Stimulated activated CD8-positive, alpha-beta memory T cell treated with anti-CD3 and anti-CD28 coated beads, Interleukin-2, amount 100 ng/mL, for 1 hour (primary cell): ENCODE measurements at places on chromosomes 5 and 9.

DNA sequence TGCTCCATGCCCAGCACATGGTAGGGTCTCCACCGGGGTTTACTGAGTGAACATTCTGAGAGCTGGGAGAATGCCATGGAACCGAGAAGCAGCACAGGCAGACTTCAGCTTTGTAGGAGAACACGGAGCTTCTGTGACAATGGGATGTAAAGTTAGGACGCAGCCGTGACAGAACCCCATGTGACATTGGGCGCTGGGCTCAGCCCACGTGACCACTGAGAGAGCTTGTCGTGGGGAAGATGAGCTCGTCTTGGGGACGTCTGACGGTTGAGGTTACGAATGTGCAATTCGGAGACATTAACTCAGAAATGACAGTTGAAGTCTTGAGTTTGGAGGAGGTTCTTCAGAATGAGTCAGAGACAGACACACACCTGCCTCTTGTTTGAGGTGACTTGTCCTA lies 13.5 kb downstream of the SDHA start:
- no peak for DNase-seq

DNA sequence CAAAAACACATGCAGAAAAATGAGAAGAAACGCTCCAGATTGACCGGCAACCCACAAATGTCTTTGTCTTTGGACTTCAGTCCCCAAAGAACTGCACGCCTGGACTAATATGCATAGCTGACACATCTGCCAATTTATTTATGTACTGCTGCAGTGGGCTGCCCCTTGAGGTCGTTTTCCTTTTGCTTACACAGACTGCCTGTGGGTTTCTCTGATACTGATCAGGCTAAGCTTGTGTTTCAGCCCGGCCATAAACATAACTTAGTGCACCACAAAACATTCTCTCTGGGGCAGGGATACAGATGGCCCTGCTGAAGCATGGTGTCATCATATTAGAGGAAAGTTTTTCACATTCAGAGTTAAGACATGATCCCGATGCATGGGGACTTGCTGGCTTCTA lies 75.4 kb downstream of the NUDT12 start:
- DNase-seq: no peak

DNA sequence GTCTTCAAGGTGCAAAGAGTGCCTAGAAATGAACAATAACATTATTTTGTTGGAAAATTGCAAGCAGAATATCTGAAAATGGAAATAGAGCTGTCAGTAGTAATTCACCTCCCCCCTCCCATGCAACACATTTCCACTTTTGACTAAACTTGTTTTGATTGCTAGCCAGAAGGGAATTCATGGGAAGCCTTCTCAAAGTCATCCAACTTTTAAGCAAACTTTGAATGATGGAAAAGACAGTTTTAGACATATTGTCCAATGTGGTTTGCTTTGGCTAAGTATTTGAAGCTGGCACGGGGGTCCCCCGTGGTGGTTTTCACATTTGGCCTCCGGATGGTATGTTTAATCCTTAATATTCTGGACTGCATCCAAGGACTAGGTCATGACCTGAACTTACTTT lies 7.5 kb downstream of the NR2F1 start:
- DNase-seq: no peak

DNA sequence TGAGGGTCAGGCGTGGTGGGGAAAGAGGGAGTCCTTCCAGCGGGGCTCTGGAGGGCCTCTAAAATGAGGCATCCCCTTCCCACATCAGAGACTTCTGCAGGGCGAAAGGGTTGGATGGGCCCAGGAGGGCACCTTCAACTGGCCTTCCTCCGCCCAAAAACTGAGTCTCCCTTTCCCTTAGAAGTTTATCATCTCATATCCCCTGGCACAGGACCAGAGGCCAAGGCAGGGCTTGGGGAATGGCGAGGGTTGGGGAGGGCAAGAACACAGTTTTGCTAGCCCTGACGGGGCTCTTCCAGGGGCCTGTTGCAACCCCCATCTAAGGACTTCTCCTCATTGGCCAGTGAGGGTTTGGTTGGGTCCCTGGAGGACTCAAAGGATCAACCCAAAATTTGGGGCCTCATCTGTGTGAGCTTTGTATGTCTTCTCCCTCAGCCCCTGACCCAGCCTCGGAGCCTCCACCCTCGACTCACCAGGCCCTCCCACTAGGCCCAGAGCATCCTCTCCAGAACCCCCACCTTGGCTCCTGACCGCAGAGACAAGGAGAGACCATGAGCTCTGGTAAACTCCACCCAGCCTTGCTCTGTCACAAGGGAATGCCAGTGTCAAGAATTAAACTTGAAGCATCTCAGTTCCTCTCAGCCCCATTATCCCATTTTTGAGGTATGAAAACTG lies 24.1 kb downstream of the AQP7 start:
- no peak for DNase-seq

DNA sequence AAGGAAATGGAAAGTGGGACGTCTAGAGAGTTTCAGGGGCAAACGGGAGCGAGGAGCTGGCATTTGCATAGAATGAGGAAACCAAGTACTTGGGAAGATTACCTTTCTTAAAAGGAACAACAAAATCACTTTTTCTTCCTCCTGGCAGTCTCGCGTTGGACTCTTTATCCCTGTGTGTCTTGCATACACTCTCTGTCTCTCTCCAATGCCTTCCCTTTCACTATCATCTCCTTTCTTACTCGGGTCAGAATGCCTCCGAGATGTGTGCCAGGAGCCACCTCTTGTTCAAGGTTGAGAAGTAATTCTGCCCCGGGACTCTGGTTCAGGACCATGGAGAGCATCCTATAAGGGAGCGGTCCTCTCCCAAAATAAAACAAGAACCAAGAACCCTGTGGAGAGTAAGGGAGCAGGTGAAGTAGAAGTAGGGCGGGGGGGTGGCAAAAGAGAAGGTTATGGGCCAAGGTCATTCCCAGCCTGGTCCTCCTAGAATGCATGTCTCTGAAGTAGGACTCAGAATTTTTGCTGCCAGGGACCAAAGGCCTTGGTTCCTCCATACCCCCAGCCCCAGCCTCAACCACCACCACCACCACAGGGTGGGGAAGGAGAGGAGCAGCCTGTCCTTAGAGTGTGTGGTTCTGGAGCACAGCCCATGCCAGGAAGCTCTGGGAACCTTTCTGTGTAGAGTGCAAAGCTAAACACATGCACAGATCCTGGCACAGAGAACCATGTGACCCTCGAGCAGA lies 72.1 kb upstream of the ARAP3 start:
- DNase-seq: no peak

DNA sequence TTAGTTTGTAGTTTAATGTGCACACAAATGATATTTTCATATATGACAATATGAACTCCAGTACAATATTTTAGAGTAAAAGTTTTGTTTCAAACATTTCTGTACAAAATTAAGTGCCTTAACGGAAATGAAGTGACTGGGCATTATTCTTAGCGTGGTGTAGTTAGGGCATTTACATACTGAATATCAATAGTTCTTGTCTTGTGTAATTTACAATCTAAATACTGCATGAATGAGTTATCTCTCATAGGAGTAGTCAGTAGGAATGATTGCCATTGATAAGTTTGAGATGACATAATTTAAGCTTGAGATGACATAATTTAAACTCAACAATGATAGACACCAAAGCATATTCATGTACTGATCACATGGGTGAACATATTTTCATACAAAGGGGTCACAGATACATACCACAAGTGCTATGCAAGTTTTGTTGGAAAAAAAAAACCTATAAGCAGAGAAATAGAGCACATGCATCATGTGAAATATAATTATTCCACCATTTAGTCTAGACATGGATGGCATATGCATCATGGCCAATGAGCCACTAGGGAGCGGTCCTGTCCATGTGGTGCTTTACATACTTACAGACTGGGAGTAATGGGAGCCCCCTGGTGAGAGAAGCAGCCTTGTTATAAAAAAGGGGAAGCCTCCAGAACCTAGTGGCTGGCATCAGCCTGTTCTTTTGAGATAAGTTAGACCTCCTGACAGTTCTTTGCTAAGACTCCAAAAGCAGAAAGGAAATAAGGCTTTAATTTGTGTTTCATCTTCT lies 1523.9 kb downstream of the MAT2B start:
- no peak for DNase-seq

DNA sequence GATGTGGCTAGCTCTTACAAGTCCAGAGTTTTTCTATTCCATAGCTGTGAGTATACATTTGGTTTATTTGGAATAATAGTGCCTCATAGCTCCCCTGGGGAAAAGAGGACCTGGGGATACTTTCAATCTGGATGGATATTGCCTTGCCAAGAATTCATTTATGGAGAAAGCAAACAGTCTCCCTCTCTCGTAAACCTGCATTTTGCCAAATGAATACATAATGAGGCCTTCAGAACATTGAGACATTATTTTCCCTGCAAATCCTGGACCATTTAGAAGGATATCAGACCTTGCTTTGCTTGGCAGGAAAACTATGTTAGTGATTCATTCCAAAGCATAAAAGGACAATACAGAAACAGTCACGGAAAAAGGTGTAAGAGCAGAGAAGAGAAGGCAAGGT lies 569.6 kb upstream of the BRINP1 start:
- DNase-seq: no peak

- DNase-seq: no peak
Measured at GRCh38 chr5:59773294-59773693, 120.2 kb downstream of the PDE4D start.

GRCh38 chr9:10265153-10265631 lies 347.6 kb downstream of the PTPRD start:
- no peak for DNase-seq

DNA sequence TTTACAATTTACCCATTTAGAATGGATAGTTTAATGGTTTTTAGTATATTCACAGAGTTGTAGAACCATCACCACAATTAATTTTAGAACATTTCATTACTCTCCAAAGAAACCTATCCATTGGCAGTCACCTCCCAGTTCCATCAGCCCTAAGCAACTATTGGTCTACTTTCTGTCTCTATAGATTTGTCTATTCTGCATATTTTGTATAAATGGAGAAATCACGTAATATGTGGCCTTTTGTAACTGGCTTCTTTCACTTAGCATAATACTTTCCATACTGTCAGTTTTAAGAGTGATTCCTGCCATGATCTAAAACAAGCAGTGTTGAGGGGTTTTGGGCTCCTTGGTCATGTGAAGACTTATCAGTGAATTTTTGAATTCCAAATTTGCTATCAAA lies 12.7 kb downstream of the OCLN start:
- no peak for DNase-seq

DNA sequence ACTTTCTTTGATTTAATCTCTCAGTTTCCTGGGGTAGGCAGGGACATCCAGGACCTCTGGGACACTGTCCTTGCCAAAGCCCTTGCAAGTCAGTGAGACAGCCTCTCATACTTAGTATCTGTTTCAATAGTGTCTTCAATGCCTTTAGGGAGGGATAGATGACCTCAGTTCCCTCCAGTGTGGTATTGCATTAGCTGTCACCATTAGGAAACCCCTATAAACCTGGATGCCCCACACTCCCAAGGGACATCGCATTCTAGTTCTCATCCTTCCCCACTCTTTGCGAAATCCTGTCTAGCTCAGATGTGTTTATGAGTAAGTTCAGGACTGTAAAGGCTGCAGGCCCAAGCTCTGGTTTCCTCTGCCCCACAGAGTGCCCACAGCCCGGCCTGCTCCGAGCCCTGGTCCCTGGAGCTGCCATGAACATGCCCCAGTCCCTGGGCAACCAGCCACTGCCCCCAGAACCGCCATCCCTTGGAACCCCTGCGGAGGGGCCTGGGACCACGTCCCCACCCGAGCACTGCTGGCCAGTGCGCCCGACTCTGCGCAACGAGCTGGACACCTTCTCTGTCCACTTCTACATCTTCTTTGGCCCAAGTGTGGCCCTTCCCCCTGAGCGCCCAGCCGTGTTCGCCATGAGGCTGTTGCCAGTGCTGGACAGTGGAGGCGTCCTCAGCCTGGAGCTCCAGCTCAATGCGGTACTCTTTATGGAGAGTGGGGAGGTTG lies 13.2 kb downstream of the TMEM8B start:
- no peak for DNase-seq
